Gastroesophageal sphincter (tissue), 4 donors: ENCODE measurements at places on chromosomes 11 and 22. TPM values are rescaled to one million over a fixed set of nuclear protein-coding genes. Genes with fewer than 3 reads are reported as not detected.

SLC5A12 gene
- total RNA-seq = not detected

DNAJB7 gene
- total RNA-seq = not detected

PATE4 gene
- not detected for total RNA-seq

SREBF2 gene
- total RNA-seq = 101 TPM

TCN1 gene
- total RNA-seq = 23.8 TPM

GNAZ gene
- total RNA-seq = 53.8 TPM

PLAAT5 gene
- total RNA-seq = 6.7 TPM

PKNOX2 gene
- total RNA-seq = 1.2 TPM

TTC9C gene
- 12.5 TPM for total RNA-seq

C11orf21 gene
- 0.15 TPM for total RNA-seq

SLC17A6 gene
- not detected for total RNA-seq

PDE2A gene
- total RNA-seq = 35.6 TPM

DNA sequence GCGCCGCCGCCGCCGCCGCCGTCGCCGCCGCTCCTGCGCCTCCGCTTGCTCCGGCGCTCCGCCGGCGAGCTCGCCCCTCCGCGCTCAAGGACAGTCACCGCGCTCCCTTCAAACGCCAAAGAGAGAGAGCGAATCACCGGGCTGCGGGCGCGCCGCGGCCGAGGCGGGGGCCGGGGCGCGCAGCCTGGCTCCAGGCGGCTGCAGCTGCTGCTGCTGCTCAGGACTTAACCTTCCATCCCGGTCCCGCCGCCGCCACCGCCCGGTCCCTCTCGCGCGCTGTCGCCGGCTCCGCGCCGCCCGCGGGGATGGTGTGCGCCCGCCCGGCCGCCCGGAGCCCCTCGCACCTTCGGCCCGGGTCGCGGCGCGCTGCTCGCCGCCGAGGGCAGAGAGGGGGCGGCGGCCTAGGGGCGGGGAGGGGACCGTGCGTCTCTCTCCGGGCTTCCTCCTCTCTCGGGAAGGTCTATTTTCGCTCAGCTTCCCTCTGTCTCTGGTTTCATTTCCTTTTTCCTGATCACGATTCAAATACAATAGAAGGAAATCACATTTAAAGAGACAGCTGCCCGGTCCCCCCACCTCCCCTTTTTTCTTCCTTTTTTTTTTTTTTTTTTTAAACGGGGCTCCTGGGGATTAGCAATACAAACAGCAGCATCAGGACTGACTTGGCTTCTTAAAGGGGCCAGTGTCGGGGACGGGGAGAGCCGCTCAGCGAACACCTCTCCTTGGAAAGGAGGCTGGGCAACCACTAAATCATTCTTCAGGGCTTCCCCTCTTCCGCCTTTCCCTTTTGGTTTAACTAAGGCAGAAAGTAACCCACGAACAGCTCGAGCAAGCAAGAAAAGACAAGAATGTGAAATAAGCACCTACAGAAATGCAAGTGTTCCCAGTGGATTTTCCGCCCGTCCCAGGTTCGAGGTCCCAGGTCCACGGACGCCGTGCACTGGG is 22.1 kb downstream of the LMO2 start:
- ATAC-seq = peak; percentile 74

DNA sequence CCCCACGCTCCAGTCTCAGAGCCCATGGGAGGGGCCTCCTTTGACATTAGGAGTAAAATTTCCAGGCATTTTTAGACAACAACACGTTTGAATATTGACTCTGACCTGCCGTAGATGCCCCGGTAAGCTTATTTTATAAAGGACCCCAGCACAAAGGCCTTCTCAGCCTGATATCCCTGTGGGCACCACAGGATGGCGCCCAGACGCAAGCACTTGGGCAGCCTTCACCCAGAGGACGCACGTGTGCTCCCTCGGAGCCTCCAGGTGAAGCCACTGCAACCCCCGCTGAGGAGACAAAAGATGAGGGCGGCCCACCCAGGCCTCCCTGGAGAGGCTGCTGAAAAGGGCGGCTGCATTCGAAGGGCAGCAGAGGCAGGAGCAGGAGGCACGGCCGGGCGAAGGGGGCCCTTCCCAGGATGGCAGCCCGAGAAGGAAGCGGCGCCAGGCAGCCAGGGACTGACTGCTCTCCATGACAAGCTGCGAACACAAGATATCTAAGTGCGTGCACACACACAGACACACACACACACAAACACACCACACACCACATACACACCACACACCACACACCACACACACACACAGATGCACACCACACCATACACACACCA is 15.2 kb upstream of the TH start:
- no peak for ATAC-seq

- no peak for ATAC-seq
Measured at GRCh38 chr11:29914203-29914930, 102.5 kb downstream of the KCNA4 start.

DNA sequence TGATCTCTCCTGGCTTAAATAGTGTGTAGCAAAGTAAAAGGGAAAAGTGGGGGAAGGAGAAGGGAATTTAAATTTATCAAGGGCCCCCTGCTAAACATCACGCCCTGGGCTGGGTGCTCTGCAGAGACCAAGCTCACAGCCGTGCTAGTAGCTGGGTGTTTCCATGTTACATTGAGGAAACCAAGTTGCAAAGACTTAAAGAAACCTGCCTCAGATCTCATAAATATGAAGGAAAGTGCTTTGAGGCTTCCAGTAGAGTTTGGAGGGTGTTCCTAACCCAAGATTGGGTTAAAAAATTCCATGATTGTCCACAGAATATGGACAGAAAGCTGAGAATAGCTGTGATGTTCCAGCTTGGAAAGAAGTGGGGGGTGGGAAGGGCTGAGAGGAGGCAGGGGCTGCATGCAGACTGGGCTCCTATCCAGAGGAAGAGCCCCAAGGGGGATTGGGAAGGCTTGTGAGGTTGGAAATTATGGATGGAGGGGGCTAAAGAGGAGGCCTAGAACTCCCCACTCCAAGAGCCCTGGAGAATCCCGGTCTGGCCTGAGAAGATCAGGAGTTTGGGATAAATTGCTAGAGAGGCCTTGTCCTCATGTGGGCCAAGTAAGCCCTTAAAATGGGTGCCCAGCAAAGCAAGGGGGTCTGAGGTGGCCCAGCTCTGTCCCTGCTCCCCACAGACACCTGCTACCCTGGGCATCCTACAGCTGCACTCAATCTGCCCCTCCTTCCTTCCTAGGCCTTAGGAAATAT is 25.0 kb upstream of the OAF start:
- no peak for ATAC-seq

DNA sequence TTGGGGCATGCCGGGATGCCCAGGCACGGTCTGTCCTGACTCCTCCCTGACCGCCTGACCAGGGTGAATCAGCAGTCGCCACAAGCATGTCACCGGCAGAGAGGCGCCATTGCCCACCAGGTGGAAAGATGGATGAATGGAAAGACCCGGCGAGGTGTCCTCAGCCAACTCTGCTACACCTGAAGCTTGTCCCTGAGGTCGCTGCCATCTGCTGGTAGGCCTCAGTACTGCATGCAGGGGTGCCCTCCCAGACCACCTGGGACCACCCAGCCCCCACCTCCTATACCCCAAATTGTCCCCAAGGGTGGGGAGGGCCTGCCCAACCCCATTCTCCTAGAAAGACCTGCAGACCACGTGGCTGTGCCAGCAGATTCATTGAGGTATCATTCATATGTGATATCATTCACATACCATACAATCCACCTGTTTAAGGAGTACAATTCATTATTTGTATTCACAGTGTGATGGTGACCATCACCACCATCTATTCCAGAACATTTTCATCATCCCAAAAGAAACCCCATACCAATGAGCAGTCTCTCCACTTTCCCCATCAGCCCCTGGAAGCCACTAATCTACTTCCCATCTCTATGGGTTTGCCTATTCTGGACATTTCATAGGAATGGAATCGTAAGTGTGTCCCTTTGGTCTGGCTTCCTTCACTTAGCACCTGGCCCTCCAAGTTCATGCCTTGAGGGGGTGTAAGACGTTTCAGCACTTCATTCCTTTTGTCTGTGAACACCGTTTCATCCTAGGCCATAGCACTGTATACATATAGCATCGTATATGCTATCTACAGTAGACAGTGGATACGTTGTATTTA is 17.5 kb downstream of the FGF3 start:
- no peak for ATAC-seq

DNA sequence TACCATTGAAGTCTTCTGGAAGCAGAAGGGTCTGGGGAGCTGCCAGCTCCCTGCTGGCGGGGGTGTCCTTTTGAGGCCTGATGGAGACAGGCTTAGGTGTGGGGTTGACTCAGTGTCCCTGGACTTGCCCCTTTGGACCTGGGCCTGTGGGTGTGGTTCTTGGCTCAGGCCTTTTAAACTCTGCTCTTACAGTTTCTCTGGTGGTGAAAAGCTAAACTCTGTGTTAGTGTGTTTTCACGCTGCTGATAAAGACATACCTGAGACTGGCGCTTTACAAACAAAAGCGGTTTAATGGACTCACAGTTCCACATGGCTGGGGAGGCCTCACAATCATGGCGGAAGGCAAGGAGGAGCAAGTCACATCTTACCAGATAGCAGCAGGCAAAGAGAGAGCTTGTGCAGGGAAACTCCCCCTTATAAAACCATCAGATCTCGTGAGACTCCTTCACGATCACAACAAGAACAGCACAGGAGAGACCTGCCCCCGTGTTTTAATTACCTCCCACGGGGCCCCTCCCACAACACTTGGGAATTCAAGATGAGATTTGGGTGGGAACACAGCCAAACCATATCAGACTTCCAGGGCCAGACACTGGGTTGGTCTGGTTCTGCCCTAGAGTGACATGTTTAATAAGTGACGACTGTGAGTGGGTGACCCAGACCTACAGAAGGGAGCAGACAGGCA is 26.5 kb downstream of the GRAMD4 start:
- no peak for ATAC-seq

DNA sequence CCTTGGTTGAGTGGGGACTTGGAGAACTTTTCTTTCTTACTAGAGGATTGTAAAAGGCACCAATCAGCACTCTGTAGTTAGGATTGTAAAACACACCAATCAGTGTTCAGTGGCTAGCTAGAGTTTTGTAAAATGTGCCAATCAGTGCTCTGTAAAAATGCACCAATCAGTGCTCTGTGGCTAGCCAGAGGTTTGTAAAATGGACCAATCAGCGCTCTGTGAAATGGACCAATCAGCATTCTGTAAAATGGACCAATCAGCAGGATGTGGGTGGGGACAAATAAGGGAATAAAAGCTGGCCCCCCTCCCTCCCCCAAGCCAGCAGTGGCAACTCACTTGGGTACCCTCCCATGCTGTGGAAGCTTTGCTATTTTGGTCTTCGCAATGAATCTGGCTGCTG is 5.5 kb upstream of the DRG1 start:
- no peak for ATAC-seq

DNA sequence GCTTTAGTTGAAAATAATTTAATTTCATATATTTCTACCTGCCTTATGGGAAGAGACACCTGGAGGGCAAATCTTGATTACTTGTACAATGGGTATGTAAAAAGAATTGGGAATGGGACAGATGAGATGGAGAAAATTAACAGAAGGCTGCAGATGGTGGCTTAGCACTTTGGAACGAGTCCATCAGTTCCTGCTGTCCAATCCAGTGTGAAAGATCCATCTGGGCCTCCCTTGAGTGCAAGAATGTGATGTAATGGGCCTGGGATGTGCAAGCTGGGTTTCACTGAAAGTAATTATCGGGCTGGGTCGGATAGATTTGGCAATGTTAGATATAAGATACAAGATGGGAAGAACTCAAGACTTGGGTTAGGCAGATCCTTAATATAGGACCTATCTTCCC is 42.0 kb downstream of the CECR2 start:
- no peak for ATAC-seq

- no peak for ATAC-seq
Measured at GRCh38 chr11:112611771-112612170, 349.4 kb upstream of the NCAM1 start.

DNA sequence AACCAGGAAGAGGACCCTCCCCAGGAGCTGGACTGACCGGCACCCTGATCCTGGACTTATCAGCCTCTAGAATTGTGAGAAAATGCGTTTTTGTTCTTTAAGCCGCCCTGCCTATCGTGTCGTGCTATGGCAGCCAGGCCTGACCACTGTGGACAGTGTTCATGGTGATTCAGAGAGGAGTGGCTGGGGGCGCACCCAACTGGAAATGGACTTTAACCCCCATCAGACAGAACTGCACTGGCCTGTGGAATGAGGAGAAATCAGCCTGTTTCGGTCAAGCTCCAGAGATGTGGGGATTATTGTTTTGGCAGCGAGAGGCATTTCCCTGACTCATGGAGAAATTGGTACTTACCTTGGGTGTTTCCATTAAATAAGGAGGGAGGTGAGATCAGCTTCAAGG is 1437.8 kb downstream of the BRD1 start:
- ATAC-seq = no peak

GRCh38 chr11:1499261-1499890 is 12.8 kb upstream of the MOB2 start:
- no peak for ATAC-seq

- no peak for ATAC-seq
Measured at GRCh38 chr11:64726211-64726641, 3.2 kb upstream of the NRXN2 start.

DNA sequence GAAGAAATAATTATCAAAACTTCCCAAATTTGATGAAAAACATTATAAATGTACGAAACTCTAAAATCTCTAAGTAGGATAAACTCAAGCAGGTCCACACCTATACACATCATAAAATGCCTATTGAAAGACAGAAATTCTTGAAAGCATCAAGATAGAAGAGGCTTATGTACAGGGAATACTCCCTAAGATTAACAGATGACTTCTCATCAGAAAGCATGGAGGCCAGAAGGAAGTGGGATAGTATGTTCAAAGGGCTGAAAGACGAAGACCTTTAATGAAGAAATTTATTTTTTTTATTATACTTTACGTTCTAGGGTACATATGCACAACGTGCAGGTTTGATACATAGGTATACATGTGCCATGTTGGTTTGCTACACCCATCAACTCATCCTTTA is 45.3 kb upstream of the KCNA4 start:
- no peak for ATAC-seq

GRCh38 chr11:113760241-113760640 is 13.3 kb downstream of the ZW10 start:
- ATAC-seq = no peak

DNA sequence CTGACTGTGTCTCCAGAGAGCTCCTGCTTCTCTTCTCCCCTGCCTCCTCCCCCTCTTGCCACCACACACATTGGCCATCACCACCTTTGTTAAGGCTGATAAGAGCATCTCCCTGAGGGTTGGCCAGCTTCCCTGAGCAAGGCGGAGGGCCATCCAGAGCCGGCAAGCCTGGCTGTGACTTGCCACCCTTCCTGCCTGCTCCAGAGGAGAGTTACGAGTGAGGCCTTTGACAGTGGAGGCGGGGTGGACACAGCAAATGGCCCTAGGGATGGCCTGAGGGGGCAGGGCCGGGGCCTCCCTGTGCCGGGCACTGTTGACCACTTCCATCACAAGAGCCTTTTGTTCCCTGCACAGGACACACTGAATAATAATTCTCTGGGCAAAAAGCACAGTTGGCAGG is 5.4 kb downstream of the FREY1 start:
- no peak for ATAC-seq

- ATAC-seq = no peak
Measured at GRCh38 chr11:124482362-124483147, 37.1 kb upstream of the OR8B8 start.

- ATAC-seq = no peak
Measured at GRCh38 chr11:73958521-73959141, 7.8 kb downstream of the DNAJB13 start.
